Activated CD4-positive, alpha-beta T cell treated with anti-CD3 and anti-CD28 coated beads for 24 hours (primary cell): ENCODE measurements at places on chromosomes 3 and 15.

DNA sequence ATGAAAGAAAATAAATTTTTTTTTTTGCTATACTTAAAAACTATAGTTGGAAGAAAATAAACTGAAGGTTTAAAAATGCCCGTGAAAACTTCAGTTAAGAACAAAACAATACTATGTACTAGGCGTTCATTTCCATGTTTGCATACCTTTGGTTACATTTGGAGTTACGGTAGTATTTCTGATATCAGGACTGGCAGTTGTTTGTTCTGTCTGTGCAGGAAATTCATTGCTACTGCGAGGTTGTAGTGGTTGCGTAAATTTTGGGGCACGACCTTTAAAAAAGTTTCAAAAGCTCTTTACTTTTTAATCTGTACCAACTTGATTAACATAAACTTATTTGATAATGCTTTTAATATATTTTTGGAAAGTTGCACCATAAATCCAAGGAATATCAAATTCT, 47.9 kb downstream of the ST3GAL6 start:
- no peak for DNase-seq

GRCh38 chr3:140319739-140320138, 358.1 kb upstream of the TRIM42 start:
- no peak for DNase-seq

DNA sequence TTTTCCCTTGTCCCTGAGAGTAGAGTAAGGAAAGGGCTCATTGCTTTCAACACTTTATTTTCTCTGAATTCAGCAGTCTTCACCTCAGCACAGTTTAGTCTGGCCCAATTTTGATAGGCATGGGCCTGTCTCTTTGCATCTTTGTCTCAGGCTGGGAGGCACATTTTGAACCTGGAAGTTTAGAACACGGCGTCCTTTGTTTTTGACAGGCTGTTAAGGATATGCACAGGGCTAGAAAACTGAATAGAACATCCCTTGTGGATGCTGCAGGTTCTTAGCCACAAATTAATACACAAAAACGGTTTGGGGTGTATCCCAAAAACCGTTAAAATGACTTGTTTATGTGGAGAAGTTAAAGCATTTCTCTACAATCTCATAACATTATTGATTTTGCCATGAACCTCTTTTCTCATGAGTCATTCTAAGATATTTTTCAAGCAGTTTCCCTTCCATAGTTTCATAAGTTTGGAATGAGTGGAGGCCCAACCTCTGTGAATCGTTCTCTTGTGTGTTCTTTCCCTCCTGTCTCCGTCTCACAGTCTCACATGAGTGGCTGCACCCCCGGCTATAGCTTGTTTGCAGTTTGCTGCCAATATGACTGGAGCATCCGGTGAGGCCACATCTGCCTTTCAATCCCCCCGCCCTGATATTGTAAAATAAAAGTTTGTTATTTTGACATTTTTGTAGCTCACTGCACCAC, 192.9 kb upstream of the EIF1B start:
- DNase-seq, result no peak

DNA sequence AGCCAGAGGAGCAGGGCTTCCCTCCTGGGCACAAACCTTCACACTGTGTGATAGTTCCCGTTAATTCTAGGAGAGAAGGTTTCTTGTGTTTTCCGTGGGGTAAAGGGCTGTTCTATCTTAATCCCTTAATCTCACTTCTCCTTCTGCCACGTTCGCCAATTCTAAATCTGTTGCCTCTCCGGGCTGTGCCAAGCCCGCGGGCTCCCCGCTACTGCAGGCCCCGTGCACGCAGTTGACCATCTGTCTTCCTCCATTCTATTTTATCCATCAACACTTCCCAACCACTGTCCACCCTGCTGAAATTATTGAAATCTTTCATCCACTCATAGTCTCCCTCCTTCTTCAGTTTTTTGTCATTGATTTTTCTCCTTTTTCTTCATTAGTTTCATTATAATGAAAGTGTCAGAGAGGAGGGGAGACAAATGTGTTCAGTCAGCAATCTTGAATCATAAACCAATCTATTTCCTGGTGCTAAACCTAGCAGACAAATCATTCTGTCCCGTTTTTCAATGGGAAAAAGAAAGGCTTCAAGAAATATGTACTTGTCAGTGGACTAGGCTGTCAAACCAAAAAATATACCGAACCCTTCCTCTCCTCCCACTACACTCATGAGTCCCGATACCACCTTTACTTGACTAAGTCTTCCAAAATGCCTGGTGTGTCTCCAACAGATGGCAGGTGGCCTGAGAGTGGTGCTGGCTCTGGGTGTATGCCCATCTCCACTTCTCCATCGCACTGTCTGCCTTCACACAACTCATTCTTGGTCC, 39.6 kb downstream of the SLCO2A1 start:
- DNase-seq, result no peak
